ENCODE measurements at places on chromosomes 13 and 19. TPM values are rescaled to one million over a fixed set of nuclear protein-coding genes. Genes with fewer than 3 reads are reported as not detected.

The SYCN gene
- total RNA-seq, result not detected

GRCh38 chr19:38691938-38692457, 44.5 kb downstream of the ACTN4 start:
- peaks cover 55% of the 10 kb centered on the region for H3K36me3 ChIP-seq
- peak overlapping the region; percentile 88 for H3K27ac ChIP-seq
- no peak for DNase-seq
- peaks cover 89% of the 10 kb centered on the region for H3K4me1 ChIP-seq

- H3K27ac ChIP-seq, result peak overlapping the region; percentile 92
- H3K4me3 ChIP-seq, result peak overlapping the region; percentile 80
- peak; percentile 99 for DNase-seq
- peaks cover 78% of the 10 kb centered on the region for H3K4me1 ChIP-seq
Measured at GRCh38 chr19:40603389-40604170, 2.4 kb downstream of the LTBP4 start.

- H3K4me3 ChIP-seq, result peak overlapping the region; percentile 76
- H3K27ac ChIP-seq, result peak overlapping the region; percentile 60
- DNase-seq, result no peak
- peaks cover 50% of the 10 kb centered on the region for H3K4me1 ChIP-seq
Measured at GRCh38 chr13:40790154-40790616, 774 bp downstream of the SLC25A15 start.

DNA sequence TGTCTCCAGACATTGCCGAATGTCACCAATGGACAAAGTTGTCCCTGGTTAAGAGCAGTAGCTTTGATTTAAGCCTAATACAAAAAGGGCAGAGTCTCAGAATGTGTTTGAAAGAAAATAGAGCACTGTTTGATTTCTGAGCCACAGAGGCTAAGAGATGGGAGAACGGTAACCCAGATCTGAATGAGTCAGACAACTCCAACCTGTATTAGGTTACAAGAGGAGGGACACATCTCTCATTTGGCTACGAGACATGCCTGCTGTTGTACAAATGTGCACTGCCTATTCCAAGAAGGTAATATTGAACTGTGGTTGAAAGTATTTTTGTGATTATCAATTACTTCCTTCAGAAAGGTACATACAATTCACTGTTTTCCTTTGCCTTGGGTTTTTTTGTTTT, 4.9 kb upstream of the HSPH1 start:
- H3K27ac ChIP-seq, result no peak overlapping the region
- DNase-seq, result no peak
- H3K36me3 ChIP-seq, result peaks cover 3% of the 10 kb centered on the region
- H3K4me3 ChIP-seq, result no peak overlapping the region
- H3K27me3 ChIP-seq, result no peaks in the 10 kb centered on the region

- no peak overlapping the region for H3K27ac ChIP-seq
- no peaks in the 10 kb centered on the region for H3K27me3 ChIP-seq
- no peak for DNase-seq
- peaks cover 43% of the 10 kb centered on the region for H3K36me3 ChIP-seq
- H3K4me1 ChIP-seq, result no peaks in the 10 kb centered on the region
Measured at GRCh38 chr19:45824041-45824471, 8.9 kb upstream of the RSPH6A start.

DNA sequence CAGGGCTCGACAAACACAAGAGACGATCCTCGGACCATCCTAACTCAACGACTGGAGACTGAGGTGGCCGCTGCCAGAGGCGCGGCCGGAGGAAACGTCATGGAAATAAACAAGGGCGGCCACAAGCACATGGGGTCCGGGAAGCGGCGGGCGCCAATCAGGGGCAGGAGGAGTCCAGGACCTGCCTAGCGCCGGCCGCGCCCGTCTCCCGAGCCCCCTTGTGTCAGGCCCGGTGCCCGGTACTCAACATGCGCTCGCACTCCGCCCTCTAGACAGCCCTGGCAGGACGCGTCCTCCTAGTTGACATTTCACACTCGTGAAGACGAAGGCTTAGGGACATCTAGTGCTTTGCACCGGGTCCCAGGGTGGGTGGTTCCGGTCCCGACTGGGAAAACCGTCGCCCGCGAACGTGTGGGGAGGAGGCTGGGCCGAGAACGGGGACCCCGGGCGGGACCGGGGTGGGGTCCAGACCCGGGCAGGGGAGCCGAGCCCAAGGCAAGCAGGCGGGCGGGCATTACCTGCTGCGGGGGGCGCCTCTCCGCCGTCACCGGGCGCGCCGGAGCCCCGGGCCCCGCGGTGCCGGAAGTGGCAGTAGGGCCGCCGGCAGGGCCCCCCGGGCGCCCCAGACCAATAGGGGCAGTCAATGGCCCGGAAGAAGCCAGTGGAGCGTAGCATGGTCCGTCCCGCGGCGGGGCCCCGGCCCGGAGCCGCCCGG, 442 bp downstream of the REXO1 start:
- H3K4me1 ChIP-seq, result peaks cover 49% of the 10 kb centered on the region
- peak overlapping the region; percentile 91 for H3K4me3 ChIP-seq
- peaks cover 13% of the 10 kb centered on the region for H3K36me3 ChIP-seq
- peak; percentile 61 for DNase-seq

The GRIN2D gene
- 0.08 TPM for total RNA-seq

- no peaks in the 10 kb centered on the region for H3K4me1 ChIP-seq
- DNase-seq, result no peak
- no peak overlapping the region for H3K27ac ChIP-seq
- H3K27me3 ChIP-seq, result peaks cover 22% of the 10 kb centered on the region
- no peaks in the 10 kb centered on the region for H3K36me3 ChIP-seq
- no peak overlapping the region for H3K4me3 ChIP-seq
Measured at GRCh38 chr13:98609756-98610155, 32.8 kb upstream of the STK24 start.

The SIGLEC11 gene
- total RNA-seq, result not detected

The ZNF714 gene
- total RNA-seq, result 18.5 TPM

DNA sequence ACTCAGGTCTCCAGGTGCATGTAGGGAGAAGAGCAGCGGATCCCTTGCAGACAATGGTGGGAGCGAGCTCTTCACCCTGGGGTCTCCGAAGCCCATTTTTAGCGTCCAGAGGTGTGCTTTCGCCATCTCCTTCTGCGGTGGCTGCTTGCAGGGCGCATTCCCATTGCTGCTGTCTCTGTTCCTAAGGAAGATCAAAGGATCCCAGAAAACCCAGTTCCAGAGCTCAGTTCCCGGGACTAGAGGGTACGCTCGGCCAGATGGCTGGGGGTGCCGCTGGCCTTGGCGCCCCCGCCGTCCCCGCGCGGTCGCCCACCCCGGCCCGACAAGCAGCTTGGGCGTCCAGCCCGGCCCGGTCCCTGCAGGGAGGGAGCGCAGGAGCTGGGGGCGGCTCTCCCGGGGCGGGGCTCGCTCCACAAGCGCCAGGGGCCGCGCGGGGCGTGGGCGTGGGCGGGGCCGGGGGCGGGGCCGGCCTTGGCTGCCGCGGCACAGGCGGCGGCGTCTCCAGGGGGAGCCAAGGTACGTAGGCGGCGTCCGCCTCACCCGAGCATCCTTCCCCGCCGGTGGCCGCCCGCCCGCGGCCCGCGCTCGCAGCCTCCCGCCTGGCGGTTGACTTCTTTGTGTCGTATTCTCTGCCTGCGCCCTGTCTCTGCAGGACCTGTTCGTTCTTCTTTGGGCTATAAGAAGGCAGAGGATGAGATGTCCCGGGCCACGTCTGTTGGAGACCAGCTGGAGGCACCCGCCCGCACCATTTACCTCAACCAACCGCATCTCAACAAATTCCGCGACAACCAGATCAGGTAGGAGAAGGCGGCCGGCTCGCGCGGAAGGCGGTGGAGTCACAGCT, 96.8 kb downstream of the ATP8A2 start:
- H3K4me1 ChIP-seq, result peaks cover 5% of the 10 kb centered on the region
- peaks cover 39% of the 10 kb centered on the region for H3K27me3 ChIP-seq
- peak; percentile 40 for DNase-seq

The S1PR2 gene
- total RNA-seq, result 3.8 TPM

DNA sequence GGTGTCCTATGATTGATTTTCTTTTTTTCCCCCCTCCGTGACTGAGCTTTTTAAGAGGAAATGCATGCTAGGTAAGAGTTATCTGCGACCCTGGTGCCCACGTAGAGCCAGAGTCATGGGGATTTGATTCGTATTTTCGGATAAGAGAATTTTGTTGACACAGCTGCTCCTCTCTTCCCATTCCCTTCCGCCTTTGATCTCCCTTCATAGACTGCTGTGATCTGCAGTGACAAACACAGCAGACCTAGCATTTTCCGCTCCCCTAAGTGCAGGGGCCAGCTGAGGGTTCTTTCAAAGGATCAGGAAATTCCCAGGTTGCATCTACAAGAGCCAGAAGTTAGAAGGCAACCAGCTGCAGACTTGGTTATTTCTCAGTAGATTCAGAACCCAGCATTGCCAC, 70.5 kb downstream of the ZNF568 start:
- H3K4me1 ChIP-seq, result no peaks in the 10 kb centered on the region
- H3K4me3 ChIP-seq, result no peak overlapping the region
- DNase-seq, result no peak
- H3K36me3 ChIP-seq, result peaks cover 56% of the 10 kb centered on the region
- no peaks in the 10 kb centered on the region for H3K27me3 ChIP-seq

DNA sequence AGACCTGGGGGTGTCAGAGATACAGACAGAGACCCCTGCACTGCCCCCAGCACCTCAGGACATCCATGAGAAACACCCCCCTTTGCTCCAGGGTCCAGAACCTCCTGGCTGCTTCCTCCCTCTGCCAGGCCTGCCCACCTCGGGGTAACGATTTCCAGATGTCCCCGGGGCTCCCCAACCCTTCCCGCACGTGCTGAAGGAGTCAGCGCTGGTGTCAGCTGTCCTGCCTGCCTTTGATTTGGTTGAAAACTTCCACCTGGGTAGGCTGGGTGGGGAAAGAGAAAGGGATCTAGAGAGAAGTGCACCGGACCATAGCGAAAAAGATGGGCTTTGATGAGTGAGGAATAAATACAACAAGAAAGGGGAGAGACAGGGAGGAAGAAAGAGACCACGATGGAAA, 1.5 kb upstream of the CGB7 start:
- H3K27me3 ChIP-seq, result peaks cover 52% of the 10 kb centered on the region
- no peak for DNase-seq
- H3K4me1 ChIP-seq, result peaks cover 28% of the 10 kb centered on the region
- H3K27ac ChIP-seq, result no peak overlapping the region
- no peak overlapping the region for H3K4me3 ChIP-seq

GRCh38 chr19:1356508-1356865, 27.2 kb upstream of the NDUFS7 start:
- H3K27me3 ChIP-seq, result peaks cover 3% of the 10 kb centered on the region
- peak overlapping the region; percentile 82 for H3K4me3 ChIP-seq
- no peak for DNase-seq
- peaks cover 14% of the 10 kb centered on the region for H3K4me1 ChIP-seq
- H3K36me3 ChIP-seq, result peaks cover 29% of the 10 kb centered on the region

GRCh38 chr19:15320116-15320515, 12.2 kb downstream of the BRD4 start:
- DNase-seq, result no peak
- no peak overlapping the region for H3K4me3 ChIP-seq
- H3K27ac ChIP-seq, result no peak overlapping the region
- H3K4me1 ChIP-seq, result peaks cover 83% of the 10 kb centered on the region

DNA sequence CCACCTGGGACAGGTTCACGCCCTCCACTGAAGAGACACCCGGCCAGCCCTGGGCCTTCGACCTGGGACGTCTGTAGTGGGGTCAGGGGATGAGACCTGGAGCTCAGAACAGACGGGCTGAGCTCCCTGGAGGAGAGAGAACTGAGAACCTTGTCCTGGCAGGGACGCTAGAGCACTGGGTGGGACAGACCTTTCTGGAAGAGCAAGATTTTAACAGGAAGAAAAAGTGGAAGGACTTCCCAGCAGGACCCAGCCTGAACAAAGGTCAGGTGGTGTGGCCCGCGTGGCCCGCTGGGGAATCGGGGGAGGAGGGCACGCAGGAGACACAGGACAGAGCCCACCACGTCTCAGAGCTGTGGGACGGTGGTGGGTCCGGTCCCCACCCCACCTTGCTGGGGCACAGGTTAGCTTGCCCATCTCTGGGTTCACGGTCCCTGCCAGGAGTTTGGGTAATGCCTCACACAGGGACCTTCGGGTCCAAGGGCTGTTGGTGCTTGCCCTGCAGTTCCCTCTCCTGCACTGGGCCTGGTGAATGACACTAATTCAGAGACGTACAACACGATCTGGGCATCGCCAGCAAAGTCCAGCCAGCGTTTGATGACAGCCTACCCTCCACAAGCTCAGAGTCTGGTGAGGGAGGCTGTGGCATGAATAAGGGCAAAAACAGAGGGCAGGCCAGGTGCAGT, 1.2 kb upstream of the EFNA2 start:
- H3K4me1 ChIP-seq, result peaks cover 17% of the 10 kb centered on the region
- peaks cover 25% of the 10 kb centered on the region for H3K27me3 ChIP-seq
- H3K4me3 ChIP-seq, result no peak overlapping the region
- DNase-seq, result no peak
- H3K36me3 ChIP-seq, result peaks cover 10% of the 10 kb centered on the region

The GJB2 gene
- total RNA-seq, result 0.32 TPM

The ANGPTL4 gene
- not detected for total RNA-seq

GRCh38 chr13:66992183-66992582, 238.0 kb downstream of the PCDH9 start:
- no peaks in the 10 kb centered on the region for H3K36me3 ChIP-seq
- no peak for DNase-seq
- H3K27me3 ChIP-seq, result no peaks in the 10 kb centered on the region
- H3K27ac ChIP-seq, result no peak overlapping the region

- peak; percentile 56 for DNase-seq
- no peak overlapping the region for H3K4me3 ChIP-seq
- H3K27me3 ChIP-seq, result no peaks in the 10 kb centered on the region
- H3K4me1 ChIP-seq, result peaks cover 32% of the 10 kb centered on the region
Measured at GRCh38 chr13:106570299-106570852, 2.4 kb upstream of the ARGLU1 start.

DNA sequence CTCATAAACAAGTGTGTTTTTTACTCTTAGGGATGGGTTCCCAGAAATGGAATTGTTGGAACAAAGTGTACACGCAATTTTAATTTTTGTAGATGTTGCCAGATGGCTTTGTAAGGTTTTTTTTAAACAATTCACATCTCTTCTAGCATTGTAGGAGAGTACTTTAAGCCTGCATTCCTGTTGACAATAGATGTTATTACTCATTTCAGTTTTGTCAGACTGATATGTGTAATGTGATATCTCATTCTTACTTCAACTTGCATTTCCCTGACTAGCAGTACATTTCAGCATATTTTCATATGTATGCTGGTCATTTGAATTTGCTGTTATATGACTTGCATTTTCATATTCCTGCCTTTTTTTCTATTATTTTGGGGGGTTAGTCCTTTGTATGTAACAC, 186.6 kb upstream of the SLITRK6 start:
- H3K4me1 ChIP-seq, result no peaks in the 10 kb centered on the region
- H3K27ac ChIP-seq, result no peak overlapping the region
- no peaks in the 10 kb centered on the region for H3K36me3 ChIP-seq
- no peak for DNase-seq
- no peaks in the 10 kb centered on the region for H3K27me3 ChIP-seq
- no peak overlapping the region for H3K4me3 ChIP-seq

The C1QTNF9 gene
- not detected for total RNA-seq

The GNA15 gene
- total RNA-seq, result 23.8 TPM

DNA sequence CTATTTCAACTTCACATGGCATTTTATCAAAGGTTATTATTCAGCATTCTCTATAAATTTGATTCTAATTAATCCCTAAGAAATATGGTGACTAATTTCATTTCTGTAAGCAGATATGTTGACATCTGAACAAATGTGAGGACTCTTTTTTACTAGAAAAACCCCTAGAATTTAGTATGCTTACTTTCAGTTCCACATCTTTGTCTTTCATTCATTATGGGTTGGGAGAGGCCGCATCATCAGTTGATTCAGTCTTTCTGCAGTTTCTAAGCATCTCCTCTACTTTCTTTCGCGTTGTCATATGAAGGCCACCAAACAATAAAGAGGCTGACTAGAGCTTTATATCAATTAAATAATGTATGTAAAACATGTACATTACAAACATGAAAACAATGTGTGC, 55.4 kb upstream of the MTIF3 start:
- H3K27ac ChIP-seq, result no peak overlapping the region
- no peaks in the 10 kb centered on the region for H3K4me1 ChIP-seq
- DNase-seq, result no peak
- H3K27me3 ChIP-seq, result no peaks in the 10 kb centered on the region
- no peaks in the 10 kb centered on the region for H3K36me3 ChIP-seq
